ENCODE measurements at places on chromosomes 1 and 21.

GRCh38 chr1:6967431-6968111, 182.3 kb downstream of the CAMTA1 start:
- DNase-seq: no peak

DNA sequence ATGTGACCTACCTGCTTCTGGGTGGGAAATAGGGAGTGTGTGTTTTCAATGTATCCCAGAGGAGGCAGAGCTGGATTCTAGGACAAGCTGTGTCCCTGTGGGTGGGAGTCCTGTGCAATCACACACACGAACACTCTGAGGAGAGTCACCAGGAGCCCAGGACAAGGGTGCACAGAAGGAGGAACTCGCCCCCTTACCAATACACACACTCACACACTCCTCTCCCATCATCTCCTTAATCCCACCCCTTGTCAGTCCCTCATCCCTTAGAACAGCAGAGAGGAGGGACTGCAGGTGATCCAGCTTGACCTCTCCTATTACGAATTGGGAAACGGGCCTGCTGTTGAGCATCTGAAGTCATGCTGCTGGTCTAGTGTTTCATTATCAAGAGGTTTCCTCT, 8.5 kb upstream of the MYBPHL start:
- DNase-seq: no peak

DNA sequence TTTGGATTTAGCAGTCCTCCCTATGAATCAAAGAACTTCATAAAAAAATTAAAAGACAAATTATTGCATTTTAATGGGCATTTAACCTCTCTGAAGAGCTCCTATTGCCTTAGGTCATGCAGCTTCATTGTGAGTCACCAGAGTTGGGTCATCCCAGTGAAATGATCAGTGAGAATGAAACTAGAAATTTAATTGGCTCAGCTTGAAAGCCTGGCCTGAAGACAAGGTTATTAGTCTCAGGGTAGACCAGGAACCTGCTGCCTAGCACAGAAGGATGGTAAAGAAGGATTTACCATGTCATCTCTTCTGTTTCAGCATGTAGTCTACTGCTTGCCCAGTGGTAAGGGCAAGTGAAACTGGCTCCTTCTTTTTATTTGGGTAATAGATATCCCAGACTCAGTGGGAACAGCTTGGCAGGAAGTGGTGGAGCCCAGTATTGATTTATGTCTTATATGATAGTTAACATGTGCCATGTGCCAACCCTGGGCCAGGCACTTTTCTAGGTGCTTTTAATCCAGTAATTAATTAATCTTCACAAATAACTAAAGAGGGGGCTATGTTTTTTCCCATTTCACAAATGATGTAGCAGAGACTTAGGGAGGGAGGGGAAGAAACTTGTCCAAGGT, 23.6 kb downstream of the LAMC2 start:
- no peak for DNase-seq

GRCh38 chr21:22725436-22725835, 1727.2 kb downstream of the NCAM2 start:
- DNase-seq: no peak

GRCh38 chr1:98704474-98704873, 43.0 kb downstream of the SNX7 start:
- no peak for DNase-seq

DNA sequence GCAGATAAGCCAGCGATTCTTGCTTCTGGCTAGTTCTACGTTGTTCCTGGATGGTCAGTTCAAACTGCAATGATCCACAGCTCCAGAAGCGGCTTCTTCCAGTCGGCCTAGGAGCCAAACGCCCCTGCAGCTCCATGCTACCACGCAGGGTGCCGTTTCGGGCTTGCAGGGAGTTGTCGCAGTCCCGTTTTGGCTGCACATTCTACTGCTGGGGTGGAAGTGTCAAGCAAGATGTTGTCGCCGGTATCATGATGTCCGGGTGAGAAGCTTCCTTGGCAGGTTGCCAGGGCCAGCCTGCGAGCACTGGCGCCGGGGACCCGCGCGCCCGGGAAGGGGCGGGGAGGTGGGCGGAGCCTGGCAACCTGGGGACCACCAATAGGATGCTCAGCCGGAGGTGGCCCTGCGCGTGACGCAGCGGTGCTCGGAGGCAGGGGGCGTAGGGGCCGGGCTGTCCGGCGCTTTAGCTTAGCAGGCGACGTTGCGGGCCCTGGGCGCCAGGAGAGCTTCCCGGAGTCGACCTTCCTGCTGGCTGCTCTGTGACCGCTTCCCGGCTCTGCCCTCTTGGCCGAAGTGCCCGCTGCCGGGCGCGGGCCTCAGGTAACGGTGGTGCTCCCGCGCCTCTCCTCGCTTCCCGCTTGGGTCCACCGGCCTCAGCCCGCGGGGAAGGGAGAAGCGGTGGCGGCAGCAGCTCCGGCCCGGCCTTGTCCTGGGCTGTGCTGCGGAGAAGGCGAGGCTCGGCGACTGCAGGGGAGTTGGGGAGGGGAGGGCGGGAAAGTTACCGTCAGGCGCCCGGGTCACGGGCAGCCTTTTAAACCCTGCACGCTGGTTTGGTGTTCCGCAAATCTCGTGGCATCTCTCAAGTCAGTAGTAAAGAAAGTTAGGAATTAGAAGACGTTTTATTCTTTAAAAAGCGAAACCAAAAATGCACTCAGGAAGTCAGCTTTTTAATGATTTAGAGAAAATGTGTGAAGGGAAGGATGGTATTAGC, at the start of gene SOAT1:
Gene SOAT1, plus strand, starts transcription at position 458 of the 988 bp plus-strand sequence. CDS start 8,888 bp downstream, outside the sequence.
- peak; percentile 64 for DNase-seq

DNA sequence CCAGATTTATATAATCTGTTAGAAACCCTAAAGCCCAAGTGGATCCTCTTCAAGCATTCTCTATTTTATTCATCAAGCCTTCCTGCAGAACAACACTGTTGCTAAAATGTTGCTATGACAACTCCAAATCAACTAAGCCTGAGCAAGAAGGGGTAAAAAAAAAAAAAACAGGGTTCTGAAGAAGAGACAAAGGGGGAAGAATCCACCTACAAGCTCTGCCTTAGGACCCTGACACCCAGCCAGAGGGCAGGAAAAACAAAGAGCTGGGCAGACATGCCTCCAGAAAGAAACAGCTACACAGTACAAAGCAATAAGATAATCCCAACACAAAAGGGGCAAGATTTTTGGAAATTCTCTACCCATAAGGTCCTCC, 1.3 kb downstream of the USF1 start:
- DNase-seq: no peak

- DNase-seq: no peak
These were observed 44.7 kb upstream of the PAXBP1 start for GRCh38 chr21:32816261-32816660.

DNA sequence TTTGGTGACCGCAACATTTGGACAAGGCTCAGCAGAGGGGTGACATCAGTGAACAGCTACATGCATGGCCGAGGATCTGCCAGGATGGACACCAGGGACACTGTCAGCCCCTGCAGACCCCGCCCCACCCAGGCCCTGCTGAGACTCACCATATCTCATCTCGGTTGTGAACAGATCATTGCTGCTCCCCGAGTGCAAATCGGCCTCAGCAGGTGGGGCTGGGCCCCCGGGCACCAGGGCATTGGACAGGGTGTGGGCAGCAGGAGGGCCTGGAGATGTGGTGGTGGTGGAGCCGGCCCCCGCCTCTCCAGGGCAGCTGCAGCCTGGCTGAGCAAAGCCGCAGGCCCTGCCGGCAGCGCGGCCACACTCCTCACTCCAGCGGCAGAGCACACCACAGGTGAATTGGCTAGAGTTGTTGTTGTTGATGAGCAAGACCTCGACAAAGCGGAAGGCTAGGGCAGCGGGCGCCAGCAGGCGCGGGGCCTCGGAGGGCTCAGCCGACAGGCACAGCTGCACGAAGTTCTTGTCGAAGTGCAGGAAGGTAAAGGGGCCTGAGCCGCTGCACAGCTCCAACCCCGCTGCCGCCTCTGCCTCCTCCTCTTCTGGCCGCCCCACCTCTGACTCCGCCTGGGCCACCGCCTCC, 8.2 kb downstream of the ADGRB2 start:
- no peak for DNase-seq

GRCh38 chr1:22241250-22241649, 98.4 kb upstream of the WNT4 start:
- DNase-seq: no peak

GRCh38 chr1:243792401-243792800, 57.6 kb downstream of the AKT3 start:
- no peak for DNase-seq

Measured in cerebellar nuclear complex (tissue), 1 donor.